ENCODE measurements at places on chromosomes 2 and 18.

DNA sequence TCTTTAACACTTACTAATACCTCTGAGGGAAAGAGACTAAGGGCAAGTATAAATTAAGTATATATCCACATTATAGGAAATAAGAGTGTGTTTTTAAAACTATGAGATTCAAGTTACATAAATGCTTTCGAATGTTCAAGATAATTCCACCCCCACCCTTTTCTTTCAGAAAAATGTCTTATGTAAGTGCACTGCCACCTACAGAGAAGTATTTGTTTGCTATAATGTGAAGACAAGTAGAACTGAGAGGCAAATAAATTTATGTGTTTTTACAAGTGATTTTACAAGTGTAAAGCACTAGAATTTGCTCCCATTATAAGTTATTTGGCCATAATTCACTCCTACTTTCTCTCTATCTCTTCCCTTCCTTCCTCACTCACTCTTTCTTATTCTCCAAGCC, 99.9 kb upstream of the CRACDL start:
- no peak for DNase-seq

DNA sequence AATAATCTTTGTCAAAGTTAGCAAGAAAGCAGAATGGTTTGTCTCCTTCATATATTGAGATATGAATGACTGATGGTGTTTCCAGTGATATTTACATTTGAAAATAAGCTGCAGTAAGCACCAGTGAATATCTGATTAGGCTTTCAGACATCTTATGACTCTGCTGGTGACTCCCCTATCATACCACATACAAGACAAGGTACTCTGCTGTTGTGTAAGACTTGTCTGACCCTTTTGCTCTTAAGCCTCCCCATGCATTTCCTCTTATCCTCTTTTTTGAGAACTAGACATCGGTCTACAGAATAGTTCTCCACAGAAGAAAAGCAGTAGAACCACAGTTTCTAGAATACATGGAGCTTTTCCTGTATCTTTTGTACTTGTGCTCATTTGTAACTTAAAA, 9.3 kb downstream of the POLI start:
- no peak for DNase-seq

GRCh38 chr2:95007822-95008221, 17.7 kb upstream of the MAL start:
- no peak for DNase-seq

GRCh38 chr2:24833821-24834732, 40.9 kb downstream of the CENPO start:
- no peak for DNase-seq

DNA sequence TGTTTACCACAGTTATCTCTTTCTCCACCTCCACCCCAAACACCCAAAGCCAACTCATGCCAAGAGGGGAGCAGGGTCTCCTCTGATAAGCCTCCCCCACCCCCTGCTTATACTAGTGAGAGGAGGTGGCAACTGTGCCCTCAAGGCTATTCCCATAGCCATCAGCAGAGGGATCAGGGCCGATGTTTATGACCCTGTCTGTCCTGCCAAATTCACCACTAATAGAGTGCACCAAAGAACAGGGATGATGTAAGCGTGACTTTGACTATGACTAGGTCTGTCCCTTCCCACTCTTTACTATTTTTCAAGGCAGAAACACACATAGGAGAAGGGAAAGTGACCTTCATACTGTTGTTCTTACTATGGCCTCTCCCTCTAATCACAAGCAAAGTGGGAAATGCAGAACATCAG, 74.6 kb downstream of the CLHC1 start:
- peak; percentile 70 for DNase-seq

DNA sequence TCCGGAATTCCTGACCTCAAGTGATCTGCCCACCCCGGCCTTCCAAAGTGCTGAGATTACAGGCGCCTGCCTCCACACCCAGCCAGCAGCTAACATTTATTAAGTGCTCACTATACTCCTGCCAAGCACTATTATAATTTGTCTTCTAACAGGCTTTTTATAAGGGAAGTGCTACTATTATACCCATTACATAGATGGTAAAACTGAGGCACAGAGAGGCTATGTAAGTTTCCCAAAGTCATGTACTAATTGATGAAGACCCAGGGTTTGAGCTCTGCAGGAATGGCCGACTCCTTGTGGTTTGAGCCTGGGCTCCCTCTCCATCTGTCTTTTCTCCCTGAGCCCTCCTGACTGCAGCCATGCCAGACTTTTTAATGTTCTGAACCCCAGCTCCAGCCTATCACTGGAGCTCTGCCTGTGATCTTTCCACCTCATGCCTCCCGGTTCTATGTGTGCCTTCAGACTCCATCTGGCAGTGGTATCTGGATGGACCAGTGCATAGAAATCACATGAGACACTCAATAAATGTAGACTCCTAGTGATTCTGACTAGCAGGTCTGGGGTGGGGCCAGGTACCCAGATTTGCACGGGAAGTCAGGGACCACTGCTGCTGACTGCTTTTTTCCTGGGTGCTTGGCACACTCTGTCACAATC, 197.1 kb downstream of the NEDD4L start:
- no peak for DNase-seq

GRCh38 chr2:105737980-105738657, 6.6 kb upstream of the NCK2 start:
- DNase-seq = no peak

- DNase-seq = peak; percentile 79
These were observed 46.3 kb upstream of the CCDC150 start for GRCh38 chr2:196592911-196593881.

DNA sequence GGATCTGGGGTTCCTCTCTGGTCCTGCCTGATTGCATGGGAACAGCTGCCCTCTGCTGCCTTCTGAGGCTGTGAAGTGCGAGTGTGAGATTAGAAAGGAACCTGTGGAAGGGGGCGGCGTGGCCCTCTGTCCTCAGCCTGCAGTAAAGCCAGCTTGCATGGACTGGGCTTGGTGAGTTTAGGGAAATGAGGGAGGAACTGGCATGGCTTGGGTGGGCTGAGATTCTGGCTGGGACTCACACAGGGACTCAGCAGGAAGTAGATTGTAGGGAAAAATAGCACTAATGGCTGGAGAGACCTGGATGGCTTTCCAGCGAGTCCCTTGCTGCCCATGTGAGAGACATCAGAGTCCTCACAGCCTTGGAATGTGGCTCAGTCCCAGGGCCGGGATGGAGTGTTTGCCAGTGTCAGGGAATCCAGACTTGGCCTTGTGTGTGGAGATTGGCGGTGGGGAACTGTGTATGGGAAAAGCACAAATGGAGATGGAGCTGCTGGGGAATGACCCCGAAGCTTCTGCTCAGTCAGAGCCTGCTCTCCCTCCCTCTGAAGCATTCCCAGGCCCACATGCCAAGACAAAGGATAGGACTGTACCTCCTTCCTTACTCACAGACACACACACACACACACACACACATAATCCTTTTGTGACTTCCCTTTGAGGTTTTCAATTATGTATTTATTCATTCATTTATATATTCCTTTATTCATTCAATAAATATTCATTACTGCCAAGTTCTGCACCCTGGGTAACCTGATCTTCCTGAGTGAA, 115.4 kb downstream of the ACAA2 start:
- DNase-seq = peak; percentile 91

GRCh38 chr2:239470151-239470900, 69.5 kb upstream of the HDAC4 start:
- no peak for DNase-seq

DNA sequence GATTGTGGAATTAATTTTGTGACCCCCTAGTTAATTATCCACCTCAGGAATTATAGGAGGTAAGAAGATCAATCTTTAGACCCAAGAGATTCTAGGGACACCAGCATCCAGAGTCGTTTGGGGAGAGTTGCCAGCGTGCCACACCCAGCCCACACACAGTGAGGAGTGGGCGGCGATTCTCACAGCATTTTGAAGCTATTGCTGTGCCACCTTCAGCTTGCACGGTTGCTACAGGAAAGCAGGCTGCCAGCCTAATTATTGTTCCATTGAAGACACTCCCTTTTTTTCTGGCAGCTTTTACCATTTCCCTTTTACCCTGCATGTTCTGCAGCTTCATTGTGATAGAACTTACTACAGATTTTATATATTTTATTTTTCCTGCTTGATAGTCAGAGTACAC, 13.1 kb upstream of the MYL12A start:
- no peak for DNase-seq

GRCh38 chr2:38653715-38654527, 12.0 kb upstream of the GALM start:
- DNase-seq = no peak

- no peak for DNase-seq
These were observed 2.1 kb upstream of the PXDN start for GRCh38 chr2:1746174-1747064.

DNA sequence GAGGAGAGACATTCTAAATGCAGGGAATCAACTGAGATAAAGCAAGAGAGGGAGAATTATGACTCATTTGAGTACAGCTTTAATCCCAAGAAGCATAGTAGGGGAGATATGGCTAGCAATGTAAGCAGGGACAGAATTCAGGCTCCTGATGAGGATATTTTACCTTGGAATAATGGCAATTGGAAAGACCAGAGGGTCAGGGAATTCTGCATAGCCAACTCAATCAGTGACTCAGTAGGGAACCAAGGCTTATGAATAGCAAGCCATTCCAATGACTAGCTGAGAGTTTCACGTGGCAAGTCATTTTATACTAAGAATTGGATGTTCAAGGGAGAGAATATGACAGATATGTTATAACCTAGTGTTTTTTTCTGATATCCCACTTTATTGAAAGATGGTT, 563.8 kb upstream of the NETO1 start:
- DNase-seq = peak; percentile 46

DNA sequence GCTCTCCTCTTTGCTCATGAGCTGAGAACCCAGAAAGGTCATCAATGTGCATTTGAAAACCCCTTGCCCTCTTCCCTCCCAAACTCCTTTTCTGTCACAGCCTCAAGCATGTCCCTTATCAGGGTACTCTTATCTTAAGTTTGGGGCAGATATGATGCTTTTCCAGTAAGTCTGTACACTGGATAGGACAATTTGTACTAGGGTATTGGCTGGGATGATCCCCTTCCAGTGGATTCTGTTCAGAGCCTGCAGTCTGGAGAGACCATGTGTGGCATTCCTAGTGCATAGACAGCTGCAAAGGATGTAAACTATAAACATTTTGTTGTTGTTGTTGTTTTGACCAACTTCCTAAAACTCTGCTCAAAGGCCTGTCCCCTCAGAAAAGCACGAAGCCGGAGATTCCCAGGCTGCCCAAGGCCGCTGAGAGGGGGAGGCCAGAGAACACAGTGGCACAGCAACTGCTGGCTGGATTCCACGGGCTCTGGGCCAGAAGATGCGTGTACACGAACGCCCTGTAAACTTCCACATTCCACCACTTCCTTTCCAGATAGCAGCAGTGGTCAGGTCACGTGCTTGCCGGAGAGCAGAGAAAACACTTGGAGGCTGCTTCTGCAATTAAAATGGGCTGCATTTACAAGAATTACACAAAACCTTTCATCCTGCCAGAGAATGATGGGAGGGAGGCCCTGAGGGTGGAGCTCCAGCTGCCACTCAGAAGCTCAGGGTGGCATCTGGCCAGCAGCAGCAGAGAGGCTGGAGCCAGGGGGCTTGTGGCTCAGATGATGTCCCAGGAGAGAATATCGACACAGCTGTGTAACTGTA, 42.1 kb downstream of the BMP10 start:
- DNase-seq = peak; percentile 32

GRCh38 chr2:119487434-119488244, 36.6 kb downstream of the SCTR start:
- no peak for DNase-seq

DNA sequence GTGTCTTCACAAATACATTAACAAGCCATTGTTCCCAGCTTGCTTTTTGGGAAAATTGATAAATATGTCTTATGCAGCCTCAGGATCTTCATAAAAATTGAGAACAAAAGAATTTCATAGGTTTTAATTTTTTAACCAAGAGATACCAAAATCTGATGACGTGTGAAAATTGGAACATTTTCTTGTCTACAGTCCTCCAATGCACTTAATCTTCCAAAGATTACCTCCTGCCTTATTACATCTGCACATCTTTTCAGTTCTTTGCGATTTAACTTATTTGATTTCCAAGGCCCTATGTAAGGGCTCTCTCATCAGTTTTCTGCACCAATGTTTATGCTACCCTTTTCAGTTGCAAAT, 3.1 kb downstream of the MRPL35 start:
- no peak for DNase-seq

- DNase-seq = no peak
These were observed 49.3 kb upstream of the LRPPRC start for GRCh38 chr2:44045061-44045460.

DNA sequence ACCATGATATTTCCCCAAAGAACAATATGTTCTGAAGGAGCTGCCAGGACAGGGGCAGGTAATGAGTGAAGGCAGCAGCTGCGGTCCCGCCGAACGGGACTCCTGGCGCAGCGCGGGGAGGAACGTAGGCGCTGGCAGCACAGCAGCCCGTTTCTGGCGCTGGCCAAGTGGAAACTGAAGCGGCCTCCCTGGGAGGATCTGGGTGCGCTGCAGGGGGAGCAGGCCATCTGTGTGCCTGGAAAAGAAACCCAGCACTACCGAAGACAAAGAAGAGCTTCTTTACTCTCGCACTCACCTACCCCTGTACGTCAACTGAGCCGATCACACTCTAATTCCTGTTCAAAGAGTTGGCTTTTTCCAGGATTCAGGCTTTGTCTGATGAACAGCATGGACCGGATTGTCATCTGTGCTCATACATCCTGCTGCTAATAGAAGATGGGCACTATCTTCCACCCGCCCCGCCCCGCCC, 11.8 kb downstream of the G6PC2 start:
- peak; percentile 36 for DNase-seq

DNA sequence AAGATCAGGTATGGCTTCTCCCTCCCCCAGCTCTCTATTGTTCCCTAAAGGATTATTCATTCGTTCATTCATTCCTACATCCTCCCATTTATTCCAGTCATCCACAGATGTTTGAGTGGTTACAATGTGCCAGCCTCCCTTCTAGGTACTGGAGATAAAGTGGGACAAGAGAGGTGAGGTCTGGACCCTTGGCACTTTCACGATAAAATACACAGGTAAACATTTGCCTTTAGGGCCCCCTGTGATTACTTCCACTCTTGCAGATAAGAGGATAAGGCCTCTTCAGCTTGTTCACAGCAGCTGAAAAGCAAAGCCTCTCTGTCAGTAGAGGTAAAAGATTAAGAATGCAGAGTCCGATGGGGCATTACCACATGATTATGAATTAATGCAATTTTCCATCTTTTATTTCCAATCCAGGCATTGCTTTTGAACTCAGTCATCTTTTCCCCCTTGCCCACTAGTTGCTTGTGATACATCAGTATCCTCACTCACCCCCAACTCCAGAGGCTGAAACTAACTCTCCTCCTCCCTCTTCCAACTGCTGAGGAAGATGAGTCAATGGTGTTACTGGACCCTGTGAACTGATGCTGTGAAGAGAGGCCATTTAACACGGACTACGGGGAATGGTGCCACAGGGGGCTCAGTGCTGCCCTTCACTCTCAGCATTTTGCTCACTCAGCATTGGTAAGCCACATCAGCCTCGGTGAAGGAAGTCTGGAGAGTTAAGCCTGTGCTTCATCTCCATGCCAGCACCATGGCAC, 1.1 kb upstream of the DPP4 start:
- DNase-seq = peak; percentile 50

- DNase-seq = no peak
These were observed 7.6 kb downstream of the PIGN start for GRCh38 chr18:62179213-62179612.

- peak; percentile 89 for DNase-seq
These were observed 35.8 kb upstream of the ASPRV1 start for GRCh38 chr2:69997015-69997830.

Data from mesendoderm (in vitro differentiated cells).